RPMI7951 (cell line): ENCODE measurements at places on chromosomes 5 and 9. TPM values are rescaled to one million over a fixed set of nuclear protein-coding genes. Genes with fewer than 3 reads are reported as not detected.
A peak's percentile ranks its signal among the peaks of the same experiment; 100 is the strongest.

GRCh38 chr5:144247131-144247530, 76.5 kb downstream of the KCTD16 start:
- peak; percentile 0 for DNase-seq

GRCh38 chr9:106745457-106745856, 117.5 kb upstream of the ZNF462 start:
- no peak for DNase-seq

- peak; percentile 90 for DNase-seq
Observed at GRCh38 chr5:89338935-89339334, 456.0 kb upstream of the MEF2C start.

- no peak for DNase-seq
Observed at GRCh38 chr5:67102708-67103107, 93.9 kb downstream of the CD180 start.

GRCh38 chr9:99573886-99574285, 247.8 kb upstream of the NR4A3 start:
- no peak for DNase-seq

DNA sequence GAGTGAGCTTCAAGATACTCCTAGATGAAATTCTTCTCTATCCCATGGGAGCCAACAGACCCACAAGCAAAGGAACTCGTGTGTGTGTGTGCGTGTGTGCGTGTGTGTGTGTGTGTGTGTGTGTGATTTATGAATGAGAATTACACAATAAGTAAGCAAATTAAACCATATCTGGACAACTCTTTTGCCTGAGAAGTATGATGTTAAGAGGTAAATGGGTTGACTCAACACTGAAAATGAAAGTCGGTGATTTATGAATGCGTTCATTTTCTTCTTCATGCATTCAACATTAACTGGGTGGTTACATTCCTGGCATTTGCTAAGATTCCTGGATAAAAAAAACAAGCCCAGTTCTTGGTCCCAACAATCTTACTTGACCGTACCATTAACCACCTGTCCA, 171.3 kb upstream of the ZNF462 start:
- DNase-seq = peak; percentile 34

DNA sequence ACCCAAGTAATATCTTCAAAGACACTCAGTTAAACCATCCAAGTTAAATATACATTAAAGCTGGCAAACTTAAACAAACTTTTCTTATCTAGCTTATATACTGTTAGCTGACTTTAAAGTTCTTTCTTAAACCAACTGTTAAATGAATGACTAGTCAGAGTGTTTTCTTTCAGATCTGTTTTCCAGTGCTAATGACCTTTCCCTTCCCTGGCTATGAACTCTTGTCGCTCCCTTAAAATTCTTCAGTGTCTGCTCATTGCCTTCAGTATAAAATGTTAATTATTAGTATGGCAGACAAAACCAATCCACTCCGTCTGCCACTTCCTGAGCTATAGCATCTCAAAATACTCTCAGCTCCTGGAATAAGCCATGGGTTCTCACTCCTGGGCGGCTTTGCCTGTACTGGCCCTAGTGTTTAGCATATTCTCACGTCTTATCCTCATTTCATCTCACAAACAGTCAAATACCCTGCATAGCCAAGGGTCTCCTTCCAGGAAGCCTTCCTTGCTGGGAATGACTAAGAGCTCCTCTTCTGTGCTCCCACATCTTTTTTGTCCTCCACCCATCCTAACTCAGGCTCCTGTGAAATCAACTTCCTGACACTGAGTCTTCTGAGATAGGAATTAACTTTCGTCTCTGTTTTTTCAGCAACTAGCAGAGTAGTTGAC, 87.7 kb downstream of the VCAN start:
- DNase-seq = no peak

DNA sequence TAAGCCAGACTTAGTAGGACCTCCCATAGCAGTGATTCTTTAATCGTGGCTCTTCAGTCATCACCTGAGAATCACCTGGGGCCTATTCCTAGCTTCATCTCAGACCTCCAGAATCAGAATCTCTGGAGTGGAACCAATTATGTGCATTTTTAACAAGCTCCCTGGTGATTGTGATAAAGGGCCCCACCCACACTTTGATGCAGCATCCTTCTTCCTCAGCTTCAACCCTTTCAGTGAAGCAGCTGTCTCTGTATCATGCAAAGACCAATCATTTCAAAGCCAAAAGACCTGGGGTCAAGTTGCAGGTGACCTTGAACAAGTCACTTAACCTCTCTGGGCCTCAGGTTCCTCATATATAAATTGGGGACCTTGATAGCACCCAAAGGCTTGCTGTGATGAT, 17.1 kb downstream of the FBXO10 start:
- no peak for DNase-seq

- DNase-seq = peak; percentile 33
Observed at GRCh38 chr9:80649001-80649420, 1040.3 kb downstream of the TLE1 start.

DNA sequence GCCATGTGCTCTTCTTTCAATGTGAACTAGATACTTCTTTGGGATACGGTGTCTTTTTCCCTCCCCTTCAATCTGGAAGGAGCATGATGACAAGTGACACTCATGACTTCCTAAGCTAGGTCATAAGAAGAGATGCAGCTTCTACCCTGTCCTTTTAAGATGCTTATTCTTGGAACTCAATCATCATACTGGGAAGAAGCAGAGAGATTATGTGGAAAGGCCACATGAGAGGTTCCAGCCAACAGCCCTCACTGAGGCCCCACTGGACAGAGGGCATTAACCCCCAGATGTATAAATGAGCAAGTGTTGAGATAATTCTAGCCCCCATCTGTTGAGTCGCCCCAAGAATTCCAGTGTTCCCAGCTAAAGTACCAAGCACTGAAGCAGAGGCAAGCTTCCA, 29.3 kb upstream of the HTR4 start:
- DNase-seq = no peak

DNA sequence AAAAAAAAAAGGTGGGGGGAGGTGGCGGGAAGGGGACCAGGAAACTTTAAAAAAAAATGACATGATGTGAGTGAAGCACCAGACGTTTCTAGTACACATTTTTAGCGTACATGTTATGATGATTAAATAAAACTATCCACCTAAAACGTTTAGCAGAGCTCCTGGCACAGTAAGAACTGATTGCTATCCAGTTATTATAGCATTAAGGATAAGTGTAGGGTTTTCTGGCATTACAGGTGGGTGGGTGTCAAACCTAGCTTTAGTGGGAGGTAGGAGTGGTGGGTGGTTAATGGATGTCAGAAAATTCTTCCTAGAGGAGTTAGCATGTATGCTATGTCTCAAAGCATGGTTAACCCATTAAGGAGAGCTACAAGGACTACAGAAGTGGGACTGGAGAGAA, 2329.5 kb downstream of the MAT2B start:
- no peak for DNase-seq

DNA sequence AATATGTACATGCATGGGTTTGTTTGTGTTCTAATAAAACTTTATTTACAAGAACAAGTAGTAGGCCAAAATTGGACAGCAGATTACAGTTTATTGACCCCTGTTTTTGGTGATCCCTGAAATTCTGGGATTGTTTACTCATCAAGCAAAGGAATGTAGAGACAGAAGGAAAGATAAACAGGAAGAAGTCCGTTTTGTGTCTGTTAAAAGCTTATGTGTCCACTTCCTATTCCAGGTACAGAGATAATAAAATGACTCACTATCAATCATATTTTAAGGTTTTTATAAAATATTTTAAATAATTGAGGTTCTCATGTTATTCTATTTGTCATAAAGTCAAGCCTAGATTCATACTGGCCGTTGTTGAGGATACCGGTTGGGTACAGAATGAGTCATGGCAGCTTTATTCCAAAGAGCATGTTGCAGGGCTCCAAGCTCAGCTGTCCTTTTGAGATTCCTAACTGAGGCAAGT, 214.9 kb upstream of the DAB2 start:
- DNase-seq = peak; percentile 23

TLR4 gene
- 15.9 and 21.0 TPM in 2 replicates for total RNA-seq

KIF3A gene
- 4.4 and 4.6 TPM in 2 replicates for total RNA-seq

EEIG1 gene
- total RNA-seq = 2.8 and 5.4 TPM in 2 replicates

FOXD4L6 gene
- not detected in 2 replicates for total RNA-seq

ARHGEF37 gene
- total RNA-seq = 0.24 and 0.29 TPM in 2 replicates

FSTL4 gene
- 0.12 TPM in 1 of 2 replicates, not detected in the other for total RNA-seq
